HEK293T (cell line): ENCODE measurements at places on chromosomes 12 and 14.

DNA sequence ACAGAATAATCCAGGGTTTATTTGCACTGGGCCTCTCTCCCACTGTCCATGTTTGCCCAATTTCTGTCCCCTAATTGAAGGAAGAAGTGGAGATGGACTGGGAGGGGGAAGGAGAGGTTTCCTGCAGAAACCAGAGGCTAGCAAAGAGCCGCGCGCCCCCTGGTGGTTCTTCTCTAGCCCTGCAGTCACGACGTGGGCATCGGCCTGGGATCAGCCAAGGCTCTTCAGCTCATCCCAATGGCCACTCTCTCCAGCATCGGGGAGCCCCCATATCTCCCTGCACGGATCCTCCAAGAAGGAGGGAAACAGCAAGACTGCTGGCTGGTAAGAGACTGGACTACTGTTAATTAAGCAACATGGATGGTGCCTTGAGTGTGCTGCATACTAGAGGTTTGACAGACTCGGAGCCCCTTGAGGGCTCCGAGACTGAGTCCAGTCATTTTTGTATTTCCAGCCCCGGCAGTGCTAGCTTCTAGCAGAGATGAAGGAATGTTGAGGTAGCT, 18.7 kb downstream of the ZBTB39 start:
- DNase-seq = peak; percentile 87

DNA sequence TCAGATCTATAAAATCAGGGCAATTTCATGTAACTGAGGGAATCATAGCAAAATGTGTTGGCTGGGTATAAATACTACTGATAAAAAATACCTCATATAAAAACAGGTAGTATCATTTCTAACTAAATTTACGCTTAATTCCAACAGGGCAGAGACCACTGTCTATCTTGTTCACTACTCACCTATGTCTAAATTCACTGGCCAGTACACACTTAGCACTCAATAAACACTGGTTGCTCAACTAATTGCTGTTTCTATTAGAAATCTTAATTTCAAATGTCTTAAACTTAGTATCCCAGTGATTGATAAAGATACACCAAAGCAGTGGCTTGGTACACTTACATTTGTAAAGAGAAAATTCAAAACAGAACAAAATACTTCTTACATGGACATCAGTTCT, 55.6 kb downstream of the HNRNPC start:
- DNase-seq = no peak

DNA sequence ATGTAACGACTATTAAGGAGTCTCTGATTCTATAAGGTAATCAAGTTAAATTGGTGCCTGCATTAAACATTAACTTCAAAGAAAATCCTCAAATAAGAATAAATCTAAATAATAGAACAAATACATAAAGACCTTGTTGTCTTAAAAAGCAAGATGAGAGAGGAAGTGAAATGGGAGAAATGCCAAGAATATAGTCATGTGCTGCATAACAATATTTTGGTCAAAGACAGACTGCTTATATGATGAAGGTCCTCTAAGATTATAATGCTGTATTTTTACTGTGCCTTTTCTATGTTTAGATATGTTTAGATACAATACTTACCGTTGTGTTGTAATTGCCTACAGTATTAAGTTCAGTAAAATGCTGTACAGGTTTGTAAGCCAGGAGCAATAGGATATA, 213.6 kb downstream of the C12orf42 start:
- DNase-seq = no peak

- no peak for DNase-seq
Measured at GRCh38 chr12:5140190-5140589, 96.5 kb downstream of the KCNA5 start.

DNA sequence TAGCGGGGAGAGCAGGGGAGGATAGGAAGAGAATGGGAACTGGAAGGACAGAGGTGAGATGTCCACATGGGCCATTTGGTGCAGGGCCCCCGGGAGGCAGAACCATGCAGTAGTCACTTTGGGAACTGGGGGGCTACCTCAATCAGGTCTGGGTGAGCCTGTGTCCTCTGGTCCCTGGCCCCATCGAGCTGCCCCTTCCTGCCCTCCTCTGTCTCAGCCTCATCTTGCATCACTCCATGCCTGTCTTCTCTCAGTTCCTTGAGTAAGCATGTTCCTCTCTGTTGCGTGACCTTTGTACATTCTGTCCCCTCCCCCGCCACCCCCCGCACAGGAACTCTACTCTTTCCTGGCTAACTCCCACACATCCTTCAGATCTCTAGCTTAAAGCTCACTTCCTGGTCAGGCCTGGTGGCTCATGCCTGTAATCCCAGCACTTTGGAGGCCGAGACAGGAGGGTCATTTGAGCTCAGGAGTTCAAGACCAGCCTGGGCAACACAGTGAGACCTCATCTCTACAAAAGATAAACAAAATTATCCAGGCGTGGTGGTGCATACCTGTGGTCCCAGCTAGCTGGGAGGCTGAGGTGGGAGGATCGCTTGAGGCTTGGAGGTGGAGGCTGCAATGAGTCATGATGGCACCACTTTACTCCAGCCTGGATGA, 23.2 kb downstream of the FOS start:
- DNase-seq = no peak

- no peak for DNase-seq
Measured at GRCh38 chr14:59294662-59294992, 106.2 kb downstream of the DAAM1 start.

GRCh38 chr12:75177997-75178396, 31.6 kb downstream of the KCNC2 start:
- no peak for DNase-seq
